ENCODE measurements at places on chromosomes 16 and 17.

DNA sequence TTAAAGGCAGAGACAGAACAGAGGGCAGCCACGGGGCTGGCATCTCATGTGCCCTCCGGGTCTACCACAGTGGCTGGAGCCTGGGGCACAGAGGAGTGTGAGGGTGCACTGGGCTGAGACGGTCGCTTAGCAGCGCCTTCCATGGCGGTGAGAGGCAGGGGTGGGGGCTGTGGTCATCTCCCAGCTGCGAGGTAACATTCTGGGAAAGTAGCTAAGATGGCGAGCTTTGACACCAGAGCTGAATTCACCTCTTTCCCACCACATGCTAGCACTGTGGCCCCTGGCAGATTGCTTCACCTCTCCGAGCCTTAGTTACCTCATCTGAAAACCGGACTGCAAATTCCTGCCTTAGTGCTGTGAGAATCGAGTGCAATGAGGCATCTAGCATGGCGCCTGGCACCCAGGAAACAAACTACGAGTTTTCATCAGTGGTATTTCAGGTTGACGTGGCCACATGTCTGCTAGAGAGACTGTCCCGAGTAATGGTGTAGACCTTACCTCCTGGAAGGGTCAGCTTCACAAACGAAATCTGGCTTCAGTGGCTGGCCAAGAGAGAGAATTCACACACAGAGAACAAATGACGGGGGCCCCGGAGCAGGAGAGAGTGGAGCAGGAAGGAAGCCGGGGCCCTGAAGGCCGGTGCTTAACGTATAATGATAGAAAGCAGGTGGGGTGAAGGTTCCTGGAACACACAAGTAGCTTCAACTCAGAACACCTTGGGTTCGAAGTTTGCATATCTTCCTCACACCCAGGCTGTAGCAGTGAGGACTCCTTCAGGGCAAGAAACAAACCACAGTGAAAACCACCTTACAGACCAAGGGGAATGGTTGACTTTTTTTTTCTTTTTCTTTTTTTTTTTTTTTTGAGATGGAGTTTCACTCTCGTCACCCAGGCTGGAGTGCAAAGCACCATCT, 63.9 kb upstream of the RPH3AL start:
- no peak for DNase-seq

GRCh38 chr17:9292561-9292941, 271.2 kb downstream of the NTN1 start:
- DNase-seq, result no peak

DNA sequence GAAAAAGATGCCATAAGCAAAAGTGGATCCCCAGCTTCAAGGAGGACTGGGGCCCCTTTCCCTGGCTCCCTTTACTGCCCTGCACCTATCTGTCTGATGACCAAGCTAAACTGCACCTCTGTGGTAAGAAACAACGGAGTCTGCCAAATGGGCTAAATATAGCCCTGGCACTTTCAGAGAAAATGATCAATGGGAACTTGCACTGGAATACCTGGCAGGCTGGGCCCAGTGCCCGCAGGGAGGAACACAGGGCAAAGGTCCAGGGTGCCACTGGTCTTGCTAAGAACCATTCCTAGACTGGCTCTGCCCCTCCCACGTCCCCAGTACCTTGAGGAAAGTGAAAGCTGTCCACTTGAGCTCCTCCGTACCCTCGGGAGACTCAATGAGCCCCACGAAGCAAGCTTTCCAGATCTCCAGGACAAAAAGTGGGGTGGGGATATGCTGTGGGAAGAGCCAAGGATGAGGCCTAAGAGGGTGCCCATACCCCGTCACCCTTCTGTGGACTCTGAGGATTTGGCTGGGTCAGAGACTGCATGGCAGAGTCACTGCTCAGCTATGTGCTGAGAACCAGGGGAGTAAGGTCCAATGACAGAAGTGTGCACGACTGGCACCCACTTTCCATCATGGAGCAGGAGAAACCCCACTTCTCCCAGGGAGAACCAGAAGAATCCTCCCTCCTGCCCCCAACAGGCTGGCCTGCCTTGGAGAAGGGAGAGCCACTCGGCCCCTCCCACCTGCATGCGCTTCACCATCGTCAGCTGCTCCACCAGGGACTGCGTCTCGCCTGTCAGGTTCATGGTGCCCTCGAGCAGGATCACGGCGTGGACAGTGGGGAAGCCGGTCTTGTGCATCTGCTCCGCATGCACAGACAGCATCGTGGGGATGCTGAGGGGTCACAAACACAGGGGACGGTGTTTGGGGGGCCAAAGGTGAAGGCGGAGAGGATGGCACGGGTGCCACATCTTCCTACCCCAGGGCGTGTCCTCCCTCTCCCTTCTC, 17.4 kb downstream of the CSF3 start:
- no peak for DNase-seq

DNA sequence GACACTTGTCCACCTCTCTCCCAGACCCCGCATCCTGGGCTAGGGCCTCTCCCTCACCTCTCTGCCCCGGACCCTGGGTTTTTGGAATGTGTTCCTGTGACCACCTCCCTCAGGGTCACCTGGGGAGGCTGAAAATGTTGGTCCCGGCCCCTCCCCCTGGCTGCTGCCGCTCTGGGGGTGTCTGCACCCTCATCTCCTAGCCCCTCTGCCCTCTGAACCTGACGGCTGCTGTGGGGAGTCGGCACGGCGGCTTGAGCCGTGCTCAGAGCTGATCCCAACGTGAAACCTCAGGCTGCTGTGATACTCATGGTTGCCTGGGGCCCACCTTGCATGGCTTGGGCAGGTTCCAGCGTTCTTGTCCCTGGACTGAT, 42.8 kb downstream of the ADCY7 start:
- no peak for DNase-seq

DNA sequence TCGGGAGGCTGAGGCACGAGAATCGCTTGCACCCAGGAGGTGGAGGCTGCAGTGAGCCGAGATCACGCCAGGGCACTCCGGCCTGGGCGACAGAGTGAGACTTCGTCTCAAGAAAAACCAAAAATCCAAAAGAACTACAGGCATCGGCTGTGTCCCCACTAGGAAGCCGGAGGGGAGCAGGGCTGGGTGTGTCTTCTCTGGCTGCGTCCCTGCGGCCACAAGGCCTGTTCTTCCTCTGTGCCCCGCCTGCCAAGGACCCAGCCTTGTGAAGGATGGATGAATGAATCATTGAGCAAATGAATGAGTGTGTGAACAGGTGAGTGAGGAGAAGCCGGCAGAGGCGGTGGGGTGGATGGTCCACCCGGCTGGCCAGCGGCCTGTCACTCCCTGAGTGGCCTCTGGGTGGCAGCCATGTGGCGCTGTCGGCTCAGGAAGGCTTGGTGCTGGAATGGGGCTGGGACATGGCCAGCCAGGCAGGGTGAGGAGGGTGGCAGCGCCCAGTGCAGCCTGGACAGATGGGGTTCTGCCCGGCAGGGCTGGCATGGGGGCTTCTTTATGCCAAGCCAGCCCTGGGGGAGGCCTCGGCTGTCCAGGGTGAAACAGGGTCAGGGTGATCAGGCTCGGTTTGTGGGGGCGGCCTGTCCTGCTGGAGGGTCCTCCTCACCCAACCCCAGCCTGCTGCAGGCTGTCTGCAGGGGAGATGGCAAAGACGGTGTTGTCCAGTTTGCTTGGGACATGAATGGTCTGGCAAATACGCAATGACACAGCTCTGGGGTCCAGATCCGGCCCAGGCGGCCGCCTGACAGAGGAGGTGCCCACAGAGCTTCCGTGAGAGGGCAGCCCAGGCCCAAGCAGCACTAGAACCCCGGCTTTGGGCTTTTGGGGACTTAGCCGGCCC, 21.7 kb downstream of the SLC25A10 start:
- peak; percentile 81 for DNase-seq

GRCh38 chr17:61233991-61234750, 165.5 kb upstream of the TBX2 start:
- DNase-seq, result no peak

DNA sequence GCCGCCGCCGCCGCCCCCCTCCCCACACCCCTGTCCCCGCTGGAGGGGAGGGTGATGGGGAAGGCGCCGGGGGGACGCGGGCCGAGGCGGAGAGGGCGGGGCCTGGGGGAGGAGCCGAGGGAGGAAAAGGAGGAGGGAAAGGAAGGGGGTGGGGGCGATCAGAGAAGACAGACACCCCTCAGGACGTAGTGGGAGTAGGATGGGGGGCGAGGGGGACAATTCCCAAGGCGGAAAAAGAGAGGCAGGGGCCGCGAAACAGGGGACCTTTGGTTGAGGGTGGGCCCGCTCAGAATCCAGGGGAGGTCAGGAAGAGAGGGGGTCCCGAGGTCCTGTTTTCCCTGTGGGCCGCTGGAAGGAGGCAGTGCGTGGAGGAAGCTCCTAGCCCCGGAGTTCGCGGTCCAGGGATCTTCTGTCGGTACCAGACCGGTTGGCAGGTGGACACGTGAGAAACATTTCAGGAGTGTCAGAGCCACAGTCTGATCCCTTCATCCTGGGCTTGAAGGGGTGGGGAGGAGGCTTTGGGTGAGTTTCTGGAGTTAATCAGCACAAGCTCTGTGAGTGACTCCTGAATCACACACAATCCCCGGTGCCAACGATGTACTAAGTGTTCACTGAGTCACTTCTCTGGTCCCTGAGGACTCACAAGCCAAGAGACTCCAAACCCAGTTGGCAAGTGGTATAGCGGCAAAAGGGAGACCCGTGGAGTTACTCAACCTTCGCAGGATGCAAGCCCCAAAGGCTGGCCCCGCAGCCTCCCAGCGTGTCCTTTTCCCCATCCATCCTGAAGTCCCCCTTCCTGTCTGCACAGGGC, at the start of gene XYLT1:
Gene XYLT1 (minus strand): TSS at position 53 of the 811 bp plus-strand sequence. CDS start 164 bp downstream, outside the sequence.
- DNase-seq, result peak; percentile 39

DNA sequence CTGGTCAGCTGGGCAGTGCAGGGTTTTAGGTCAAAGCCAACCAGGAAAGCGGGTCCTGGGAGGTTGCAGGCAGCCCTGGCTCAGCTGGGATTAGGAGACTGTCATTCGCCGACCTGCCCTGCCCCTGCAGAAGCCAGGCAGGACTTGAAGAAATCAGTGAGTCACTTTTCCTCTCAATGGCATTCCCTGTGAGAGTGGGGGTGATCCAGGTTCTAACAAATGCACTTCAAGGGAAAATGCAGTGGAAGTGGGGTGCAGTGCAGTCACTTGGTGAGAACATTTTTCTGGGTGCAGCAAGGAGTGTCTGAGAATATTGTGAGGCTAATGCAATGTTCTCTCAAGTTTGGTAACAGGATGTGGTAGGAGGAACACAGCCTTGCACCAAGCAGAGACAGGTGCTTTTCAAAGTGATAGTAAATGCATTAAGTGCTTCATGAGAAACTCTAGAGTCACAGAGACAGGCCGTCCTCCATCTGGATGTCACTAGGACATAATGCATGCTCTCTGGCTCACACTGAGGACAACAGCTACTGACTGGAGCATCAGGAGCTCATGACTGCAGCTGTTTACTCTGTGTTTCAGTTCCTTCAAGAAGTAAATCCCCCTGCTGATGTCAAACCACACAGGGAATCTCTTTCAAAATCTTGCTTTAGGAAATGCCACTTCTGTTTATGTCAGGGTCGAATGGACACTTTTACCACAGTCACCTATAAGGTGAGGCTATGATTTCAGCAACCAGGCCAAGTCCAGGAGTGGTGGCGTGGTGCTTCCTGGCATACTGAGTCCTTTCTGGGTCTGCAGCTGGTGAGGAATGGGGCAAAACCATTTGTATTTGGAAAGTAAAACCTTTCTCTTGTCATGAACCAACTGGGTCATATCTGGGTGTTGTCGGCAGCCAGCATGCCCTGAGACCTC, 16.7 kb downstream of the CDK5R1 start:
- DNase-seq, result no peak

- DNase-seq, result no peak
These were observed 18.9 kb downstream of the GGA3 start for GRCh38 chr17:75242461-75243042.

- DNase-seq, result no peak
These were observed 11.0 kb upstream of the CRISPLD2 start for GRCh38 chr16:84808826-84809225.

- no peak for DNase-seq
These were observed 56.1 kb downstream of the ACSM2B start for GRCh38 chr16:20520103-20520502.

- no peak for DNase-seq
These were observed 96.5 kb downstream of the YPEL2 start for GRCh38 chr17:59427996-59428395.

DNA sequence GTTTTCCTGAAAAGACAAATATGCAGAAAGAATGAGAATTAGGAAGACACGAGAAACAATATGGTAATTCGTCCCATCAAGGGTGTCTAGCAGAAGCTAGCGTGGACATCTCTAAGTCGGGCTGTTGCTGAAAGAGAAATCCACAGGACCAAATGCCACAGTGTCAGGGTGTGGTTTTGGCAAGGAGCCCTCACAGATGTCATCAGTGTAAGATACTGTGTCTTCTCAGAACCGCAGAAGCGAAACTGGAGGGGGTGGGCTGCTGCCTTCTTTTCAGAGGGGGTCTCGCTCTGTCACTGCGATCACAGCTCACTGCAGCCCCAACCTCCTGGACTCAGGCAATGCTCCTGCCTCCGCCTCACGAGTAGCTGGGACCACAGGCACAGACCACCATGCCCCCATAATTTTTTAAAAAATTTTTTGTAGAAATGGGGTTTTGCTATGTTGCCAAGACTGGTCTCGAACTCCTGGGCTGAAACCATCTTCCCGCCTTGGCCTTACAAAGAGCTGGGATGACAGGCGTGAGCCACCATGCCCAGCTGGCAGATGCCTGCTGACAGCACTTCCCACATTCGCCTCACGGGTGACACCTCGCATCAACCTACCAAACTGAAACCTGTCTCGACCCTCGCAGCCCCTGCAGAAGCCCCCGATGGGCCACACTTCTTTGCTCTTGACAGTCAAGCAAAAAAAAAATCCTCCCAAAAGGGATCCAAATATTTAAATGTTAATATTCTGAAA, 26.2 kb downstream of the TRAP1 start:
- DNase-seq, result no peak

- no peak for DNase-seq
These were observed 15.5 kb downstream of the CPD start for GRCh38 chr17:30393911-30394867.

DNA sequence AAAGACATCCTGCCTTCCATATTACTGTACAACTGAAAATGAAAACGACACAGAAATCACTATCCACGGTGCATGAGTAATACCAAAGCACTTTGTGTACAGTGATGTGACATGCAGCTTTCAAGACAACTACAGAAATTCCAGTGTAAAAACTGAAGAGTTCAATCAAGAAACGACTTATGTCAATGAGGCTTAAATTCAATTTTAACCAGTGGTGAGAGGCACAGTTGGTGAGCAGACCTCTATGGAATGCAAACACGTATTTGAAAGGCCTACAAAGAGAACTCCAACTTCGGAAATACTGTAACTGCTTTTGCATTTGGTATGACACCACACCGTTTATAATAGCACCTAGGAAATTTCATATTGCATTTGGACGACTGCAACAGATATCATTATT, 87.6 kb downstream of the USP31 start:
- no peak for DNase-seq

- no peak for DNase-seq
These were observed 3.8 kb upstream of the CHD3 start for GRCh38 chr17:7884581-7885366.

GRCh38 chr17:18106211-18106610, 2.3 kb upstream of the MYO15A start:
- DNase-seq, result no peak

- DNase-seq, result no peak
These were observed 25.4 kb downstream of the ARHGAP44 start for GRCh38 chr17:12814718-12815117.

GRCh38 chr17:7056386-7056785, 12.5 kb upstream of the SLC16A11 start:
- no peak for DNase-seq

Data from NCI-H1436 (cell line).